Left ventricle myocardium superior (tissue), 1 donor: ENCODE measurements at places on chromosomes 3 and 15. TPM values are rescaled to one million over a fixed set of nuclear protein-coding genes. Genes with fewer than 3 reads are reported as not detected.
A peak's percentile ranks its signal among the peaks of the same experiment; 100 is the strongest.

DNA sequence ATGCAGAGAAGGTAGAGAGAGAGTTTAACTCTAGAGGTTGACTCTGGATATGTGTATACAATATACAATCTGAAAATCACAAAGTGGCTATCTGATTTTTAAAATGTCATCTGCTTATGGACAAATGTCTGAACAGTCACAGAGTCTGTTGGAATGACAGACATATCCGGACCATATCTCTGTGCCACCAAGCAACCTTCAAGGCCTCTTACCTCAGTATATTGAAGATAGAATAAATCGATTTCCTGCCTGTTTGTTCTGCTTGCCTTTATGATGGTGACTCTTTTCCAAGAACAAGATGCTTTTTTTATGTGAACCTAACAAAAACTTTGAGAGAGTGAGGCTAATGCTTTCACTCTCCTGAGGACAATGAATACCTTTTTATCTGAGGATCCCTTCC is 151.1 kb downstream of the RBPMS2 start:
- no peak for DNase-seq

RASL12 gene
- total RNA-seq = 18.9 TPM

ZDHHC23 gene
- 3.4 TPM for total RNA-seq

IL5RA gene
- 0.17 TPM for total RNA-seq

PLA2G4D gene
- not detected for total RNA-seq

OR5AC2 gene
- not detected for total RNA-seq

GRCh38 chr3:139339219-139339906 is 4.5 kb upstream of the MRPS22 start:
- DNase-seq = no peak

DNA sequence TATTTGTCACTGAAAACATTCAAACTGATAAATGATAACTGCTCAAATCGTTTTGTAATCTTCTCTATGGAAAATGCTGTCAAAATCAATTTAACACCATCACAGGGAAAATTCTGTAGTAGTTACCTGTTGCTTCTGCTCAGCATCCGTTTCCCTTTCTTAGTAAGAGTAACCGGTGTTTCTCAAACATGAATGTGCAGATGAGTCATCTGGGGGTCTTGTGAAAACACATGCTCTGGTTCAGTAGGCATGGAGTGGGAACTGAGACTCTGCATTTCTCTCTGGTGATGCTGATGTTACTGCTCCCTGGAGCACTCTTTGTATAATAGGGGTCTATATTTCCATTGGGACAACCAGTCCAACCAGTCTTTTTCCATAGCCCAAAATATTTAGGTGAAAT is 145.1 kb downstream of the SEMA6D start:
- DNase-seq = no peak

IP6K1 gene
- total RNA-seq = 18.5 TPM

- no peak for DNase-seq
These were observed 39.3 kb downstream of the PLD1 start for GRCh38 chr3:171770689-171771620.

GRCh38 chr15:85532689-85533088 is 152.3 kb downstream of the AKAP13 start:
- DNase-seq = peak; percentile 57

- no peak for DNase-seq
These were observed 23.4 kb upstream of the ZFAND6 start for GRCh38 chr15:80036071-80036470.

RARRES1 gene
- 14.6 TPM for total RNA-seq

- DNase-seq = no peak
These were observed 411.8 kb upstream of the PDZRN3 start for GRCh38 chr3:74036568-74036967.

DNA sequence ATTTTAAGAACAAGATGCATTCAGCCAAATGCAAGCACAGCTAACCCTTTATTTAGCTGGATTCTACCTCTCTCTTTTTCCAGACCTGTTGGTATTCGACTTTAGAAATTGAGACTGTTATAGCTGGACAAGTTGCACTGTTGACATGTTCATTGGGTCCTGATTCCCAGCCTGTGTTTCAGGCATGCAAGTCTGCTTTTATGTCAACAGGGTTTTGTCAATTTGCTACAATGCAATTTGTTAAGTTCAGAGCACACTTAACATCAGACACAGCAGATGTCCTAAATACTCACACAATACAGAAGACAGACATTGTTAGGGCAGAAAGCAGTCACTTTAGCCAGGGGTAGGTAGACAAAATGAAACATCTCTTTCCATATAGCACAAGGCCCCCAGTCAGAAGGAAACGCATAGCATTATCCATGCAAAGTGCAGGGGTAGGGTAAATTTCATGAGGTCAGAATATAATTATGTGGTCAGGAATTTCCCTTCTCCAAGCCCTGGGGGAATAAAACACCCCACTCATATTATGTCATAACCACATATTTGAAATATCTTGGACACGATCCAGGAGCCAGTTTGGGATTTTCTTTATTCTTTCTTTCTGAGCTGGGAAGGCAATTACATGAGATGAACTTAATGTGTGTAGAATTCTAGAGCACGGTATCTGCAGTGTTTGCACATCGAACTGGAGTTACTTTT is 504.1 kb downstream of the NTRK3 start:
- no peak for DNase-seq

- DNase-seq = no peak
These were observed 105.4 kb downstream of the CACNA1D start for GRCh38 chr3:53599771-53600170.

FAM162A gene
- 147 TPM for total RNA-seq

- no peak for DNase-seq
These were observed 105.4 kb downstream of the PTPRG start for GRCh38 chr3:61666615-61667330.

PFN2 gene
- 71.8 TPM for total RNA-seq

DNA sequence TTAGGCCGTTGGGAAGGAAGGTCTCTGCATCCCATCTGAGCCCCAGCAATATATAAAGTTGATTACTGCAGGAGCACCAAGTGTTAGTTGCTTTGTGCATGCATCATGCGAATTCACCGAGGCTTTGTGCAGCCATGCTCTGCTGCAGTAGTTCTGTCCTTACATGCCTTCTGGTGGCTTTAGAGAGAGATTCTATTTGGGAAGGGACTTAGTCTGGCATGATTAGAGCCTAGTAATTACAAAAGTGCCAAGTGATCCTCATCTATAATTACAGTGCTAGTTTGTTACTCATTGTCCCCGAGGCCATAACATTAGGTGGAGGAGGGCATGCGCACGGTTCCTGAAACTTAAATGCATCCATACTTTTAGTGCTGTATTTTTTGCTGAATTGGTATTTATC is 353.6 kb downstream of the CNTN4 start:
- DNase-seq = no peak

ACP3 gene
- total RNA-seq = 1.1 TPM

SPTSSB gene
- 0.20 TPM for total RNA-seq

FETUB gene
- not detected for total RNA-seq

DNA sequence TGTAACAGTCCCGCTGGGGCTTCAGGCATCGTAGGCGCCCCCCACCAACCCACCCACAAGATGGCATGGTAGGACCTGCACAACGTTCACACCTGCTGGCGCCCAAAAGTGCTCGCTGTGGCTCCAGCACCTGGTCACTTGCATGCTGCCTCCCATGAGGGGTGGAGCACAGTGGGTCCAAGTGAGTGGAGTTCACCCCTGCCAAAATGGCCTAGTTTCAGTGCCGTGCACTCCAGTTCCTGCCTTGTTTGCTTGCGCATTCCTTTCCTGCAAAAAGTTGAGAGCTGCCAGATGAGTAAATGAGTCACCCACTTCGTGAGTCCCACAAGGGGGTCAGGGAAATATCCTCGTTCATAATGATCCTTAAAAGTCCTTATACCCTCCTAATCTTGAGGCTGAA is 788.7 kb upstream of the DPPA4 start:
- DNase-seq = no peak

GNAT1 gene
- total RNA-seq = not detected

GRCh38 chr15:43648649-43649429 is at the start of gene CATSPER2:
CATSPER2 (minus strand) TSS chr15:43648844; CDS start chr15:43648061, 783 bp downstream.
- no peak for DNase-seq

- DNase-seq = peak; percentile 73
These were observed 54.0 kb downstream of the NR1D2 start for GRCh38 chr3:23999012-23999641.

SPATA12 gene
- not detected for total RNA-seq

DNA sequence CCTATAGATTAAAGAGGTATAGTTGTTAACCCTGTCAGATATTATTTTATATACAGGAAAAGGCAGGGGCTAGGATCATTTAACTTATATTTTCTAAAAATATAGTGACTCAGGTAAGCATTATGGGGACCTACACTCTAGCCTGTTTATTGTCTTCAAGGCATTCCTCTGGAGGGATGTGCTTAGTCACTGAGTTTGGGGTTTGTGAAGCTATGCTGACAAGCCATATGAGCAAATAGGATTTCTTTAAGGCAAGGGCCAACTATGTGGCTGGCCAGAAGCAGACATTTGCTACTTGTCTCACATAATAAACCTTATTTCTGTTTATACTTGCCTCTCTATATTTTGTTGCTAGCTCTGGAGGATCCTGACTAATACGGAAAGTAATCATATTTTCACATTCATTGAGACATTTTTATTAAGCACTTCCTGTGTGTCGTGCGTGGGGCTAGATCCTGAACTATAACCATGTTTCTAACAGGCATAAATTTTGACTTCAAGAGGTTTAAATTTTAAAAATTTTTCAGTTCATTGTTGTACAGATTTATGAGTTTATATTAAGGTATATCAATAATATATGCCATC is 153.4 kb downstream of the OTOL1 start:
- no peak for DNase-seq

CISH gene
- total RNA-seq = 10.2 TPM

GRCh38 chr15:51736751-51737521 is 519 bp downstream of the LYSMD2 start:
- peak; percentile 62 for DNase-seq

DNA sequence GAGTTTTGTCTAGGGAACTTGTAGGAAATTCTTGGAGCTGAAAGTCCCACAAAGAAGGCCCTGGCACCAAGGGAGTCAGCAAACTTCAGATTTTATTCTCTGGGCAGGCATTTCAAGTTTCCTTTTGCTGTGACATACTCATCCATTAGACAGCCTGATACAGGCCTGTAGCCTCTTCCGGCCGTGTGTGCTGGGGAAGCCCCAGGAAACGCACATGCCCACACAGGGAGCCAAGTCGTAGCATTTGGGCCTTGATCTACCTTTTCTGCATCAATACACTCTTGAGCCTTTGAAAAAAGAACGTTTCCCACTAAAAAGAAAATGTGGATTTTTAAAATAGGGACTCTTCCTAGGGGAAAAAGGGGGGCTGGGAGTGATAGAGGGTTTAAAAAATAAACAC is 15.0 kb downstream of the TIGIT start:
- DNase-seq = no peak

DNA sequence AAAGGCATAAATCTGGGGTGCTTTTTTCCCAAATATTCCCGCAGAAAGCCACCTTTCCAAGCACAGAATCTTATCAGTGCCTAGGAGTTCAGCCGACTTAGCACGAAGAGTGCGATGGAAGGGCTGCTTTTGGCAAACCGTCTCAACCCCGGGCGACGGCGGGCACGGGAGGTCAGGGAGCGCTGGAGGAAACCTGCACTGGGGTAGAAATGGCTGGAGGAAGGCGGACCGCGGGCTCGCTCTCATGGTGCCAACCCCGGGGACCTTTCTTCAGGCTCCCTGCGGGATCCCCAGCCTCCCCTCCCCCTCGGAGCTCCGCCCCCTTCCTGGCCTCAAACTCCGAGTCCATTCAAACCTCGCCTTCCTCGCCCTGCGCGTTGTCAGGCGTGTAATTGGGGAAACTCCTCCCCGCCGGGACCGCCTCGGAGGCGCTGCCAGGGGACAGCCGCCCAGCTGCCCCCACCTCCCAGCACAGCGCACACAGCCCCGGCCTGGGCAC is at the start of gene GABRG3:
TSS of gene GABRG3 (plus strand) at position 470 of the 499 bp plus-strand sequence.
- no peak for DNase-seq

DUOXA2 gene
- not detected for total RNA-seq
